Pancreas (tissue), 10 donors: ENCODE measurements at places on chromosomes 7 and 10.

- DNase-seq = no peak
These were observed 603.4 kb downstream of the SORCS1 start for GRCh38 chr10:106560925-106561640.

GRCh38 chr7:138278601-138279000 lies 181.5 kb upstream of the TRIM24 start:
- no peak for DNase-seq

DNA sequence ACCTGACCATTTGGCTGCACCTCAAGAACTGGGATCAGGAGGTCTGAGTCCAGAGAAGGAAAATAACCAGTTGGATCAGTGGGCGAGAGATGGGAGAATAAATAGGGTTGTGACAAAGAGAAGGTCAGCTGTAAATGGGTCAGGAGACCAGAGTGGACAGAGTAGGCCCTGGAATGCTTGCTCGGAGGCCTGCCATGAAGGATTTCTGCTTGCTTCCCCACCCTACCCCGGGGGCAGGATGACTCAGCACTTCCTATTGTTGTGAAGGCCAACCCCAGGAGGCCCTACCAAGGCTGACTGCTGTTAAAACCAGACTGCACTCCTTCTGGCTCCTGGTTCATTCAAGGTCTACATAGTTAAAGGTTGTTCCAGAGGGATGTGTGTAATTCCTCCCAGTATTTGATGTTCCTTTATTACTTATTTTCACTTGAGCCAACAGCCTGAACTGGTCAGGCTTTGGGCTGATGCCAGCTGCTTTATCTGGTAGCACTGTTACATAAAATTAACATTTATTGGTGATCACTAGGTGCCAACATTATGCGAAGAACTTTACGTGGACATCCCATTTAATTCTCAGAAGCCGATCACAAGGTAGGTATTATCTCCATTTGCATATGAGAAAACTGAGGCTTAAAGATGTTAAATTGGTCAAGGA lies 27.3 kb upstream of the IFRD1 start:
- DNase-seq = peak; percentile 82

- DNase-seq = no peak
These were observed 324 bp downstream of the TWNK start for GRCh38 chr10:100987685-100988049.

DNA sequence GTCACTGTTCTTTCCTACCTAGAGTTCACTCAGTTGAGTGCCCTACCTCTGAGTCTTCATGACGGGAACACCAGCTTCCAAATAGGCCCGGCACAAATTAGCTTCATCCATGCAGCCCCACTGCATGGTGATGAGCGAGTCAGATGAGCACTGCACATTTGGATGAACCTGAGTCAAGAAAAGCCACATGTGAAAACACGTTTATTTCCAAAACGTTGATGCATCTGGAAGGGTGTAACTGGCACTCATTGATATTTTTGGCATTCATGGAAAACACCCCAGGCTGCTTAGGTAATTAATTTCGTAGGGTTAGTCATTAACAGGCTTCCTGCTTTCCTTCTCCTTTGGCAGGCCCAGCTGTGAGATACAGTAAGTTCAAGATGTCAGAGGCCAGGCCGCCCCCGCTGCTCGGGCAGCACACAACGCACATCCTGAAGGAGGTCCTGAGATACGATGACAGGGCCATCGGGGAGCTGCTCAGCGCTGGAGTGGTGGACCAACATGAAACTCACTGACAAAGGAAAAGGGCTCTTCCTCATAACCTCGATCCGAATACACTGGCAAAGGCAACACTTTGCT lies 725.2 kb downstream of the SUGCT start:
- DNase-seq = no peak

DNA sequence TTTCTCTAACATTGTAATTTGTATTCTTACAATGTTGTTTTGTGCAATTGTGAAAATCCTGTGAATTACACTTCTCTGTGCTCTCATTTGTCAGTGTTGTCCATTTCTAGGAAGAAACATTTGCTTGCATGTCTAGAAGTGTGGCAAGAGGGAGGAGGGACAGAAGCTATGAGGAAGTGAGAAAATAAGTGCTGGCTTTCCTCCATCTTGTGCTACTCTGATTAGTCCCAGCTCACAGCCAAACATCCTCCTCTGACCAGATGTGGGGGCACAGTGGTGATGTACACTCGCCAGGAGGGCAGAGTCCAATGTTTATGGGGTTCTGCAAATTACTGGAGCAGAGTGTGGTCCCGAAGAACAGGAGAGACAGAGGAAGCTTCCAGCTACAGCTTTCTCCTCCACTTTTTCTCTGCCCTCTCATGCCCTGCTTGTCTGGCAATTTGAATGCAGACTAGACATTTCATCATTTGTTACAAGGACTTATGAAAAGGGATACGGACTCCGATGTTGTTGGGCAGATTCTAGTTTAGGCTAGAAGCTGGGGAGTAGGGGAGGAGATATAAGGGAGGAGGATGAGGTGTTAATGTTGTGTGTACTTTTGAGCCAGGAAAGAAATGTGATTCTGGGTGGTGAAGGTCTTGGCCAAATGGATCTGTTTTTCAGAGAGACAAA lies 131.0 kb upstream of the C1GALT1 start:
- DNase-seq = no peak

DNA sequence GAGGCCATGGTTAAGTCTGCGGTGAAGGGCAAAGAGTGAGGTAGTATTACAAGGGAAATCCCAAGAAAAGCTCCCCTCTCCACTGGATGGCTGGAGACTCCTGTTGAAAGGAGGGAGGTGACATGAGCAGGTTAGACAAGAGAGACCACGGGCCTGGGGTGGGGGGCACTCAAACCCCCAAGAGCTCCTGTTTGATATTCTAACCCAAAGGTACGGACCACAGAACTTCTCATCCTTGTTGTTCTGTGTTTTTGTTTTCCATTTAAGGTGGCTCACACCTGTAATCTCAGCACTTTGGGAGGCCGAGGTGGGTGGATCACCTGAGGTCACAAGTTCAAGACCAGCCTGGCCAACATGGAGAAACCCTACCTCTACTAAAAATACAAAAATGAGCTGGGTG lies 11.6 kb downstream of the VSTM4 start:
- no peak for DNase-seq

GRCh38 chr7:101171442-101171837 lies 6.1 kb upstream of the VGF start:
- DNase-seq = no peak
